Activated CD4-positive, alpha-beta T cell treated with anti-CD3 and anti-CD28 coated beads, Interleukin-2, amount 10 ng/mL, durations not matched to agents 24 days and 14 days (primary cell): ENCODE measurements at places on chromosomes 12 and 14. TPM values are rescaled to one million over a fixed set of nuclear protein-coding genes. Genes with fewer than 3 reads are reported as not detected.

The TMPRSS12 gene
- total RNA-seq = not detected in 2 replicates

DNA sequence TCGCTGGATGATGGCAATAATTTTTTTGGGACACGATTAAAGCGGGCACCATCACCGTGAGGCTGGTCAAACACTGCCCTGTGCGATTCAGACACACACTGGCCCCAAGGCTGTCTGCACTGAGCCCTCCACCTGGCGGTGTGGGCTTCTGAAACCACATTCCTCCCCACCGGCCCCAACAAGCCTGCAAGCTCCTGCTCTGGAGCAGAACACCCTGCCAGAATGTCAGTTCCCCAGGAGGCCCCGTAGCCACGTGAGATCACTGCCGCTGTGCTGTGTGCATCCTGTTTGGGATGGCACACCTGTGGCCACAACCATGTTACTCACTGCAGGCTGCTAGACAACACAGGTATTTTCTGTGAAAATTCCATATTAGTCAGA, 7.9 kb downstream of the GSC start:
- DNase-seq = no peak

- no peak for DNase-seq
Observed at GRCh38 chr12:50926415-50926814, 25.9 kb upstream of the HIGD1C start.

GRCh38 chr14:37474191-37474590, 120.9 kb downstream of the FOXA1 start:
- no peak for DNase-seq

- no peak for DNase-seq
Observed at GRCh38 chr12:3705354-3705675, 47.6 kb downstream of the CRACR2A start.

DNA sequence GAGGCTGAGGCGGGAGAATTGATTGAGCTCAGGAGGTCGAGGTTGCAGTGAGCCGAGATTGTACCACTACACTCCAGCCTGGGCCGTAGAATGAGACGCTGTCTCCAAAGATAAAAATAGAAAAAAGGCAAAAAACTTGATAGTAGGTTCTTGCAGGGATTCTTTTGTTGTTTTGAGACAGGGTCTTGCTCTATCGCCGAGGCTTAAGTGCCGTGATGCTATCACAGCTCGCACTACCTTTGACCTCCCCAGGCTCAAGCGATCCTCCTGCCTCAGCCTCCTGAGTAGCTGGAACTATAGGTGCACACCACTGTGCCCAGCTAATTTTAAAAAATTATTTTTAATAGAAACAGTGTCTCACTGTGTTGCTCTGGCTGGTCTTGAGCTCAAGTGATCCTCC, 4.7 kb downstream of the GOLGA5 start:
- no peak for DNase-seq

DNA sequence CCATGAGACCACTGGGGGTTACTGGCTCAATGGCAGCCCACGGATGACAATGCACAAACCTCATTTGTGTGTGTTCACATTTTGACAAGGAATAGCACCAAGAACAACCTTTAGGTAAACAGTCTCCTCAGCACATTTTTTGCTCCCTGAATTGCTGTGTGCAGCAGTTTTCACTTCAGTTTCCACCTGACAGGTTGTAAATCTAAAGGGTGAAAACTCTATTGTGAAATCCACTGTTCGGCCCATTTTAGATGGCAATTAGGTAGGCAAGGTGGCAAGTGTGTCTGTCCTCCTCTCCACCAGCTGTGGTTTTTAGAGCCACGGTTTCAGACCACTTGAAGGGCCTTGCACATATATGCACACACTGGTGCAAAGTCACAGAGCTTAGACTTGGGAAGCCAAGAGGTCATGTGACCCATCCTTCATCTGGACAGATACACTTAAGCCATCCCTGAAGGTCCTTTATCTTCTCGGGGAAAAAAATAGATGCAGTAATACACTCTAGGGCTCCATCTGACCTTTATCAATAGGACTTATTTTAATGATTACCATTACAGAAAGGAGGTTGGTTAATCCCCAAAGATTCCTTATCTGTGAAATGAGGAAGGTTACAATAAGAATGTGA, 23.2 kb downstream of the HAL start:
- DNase-seq = no peak

The CHPT1 gene
- 13.9 and 15.3 TPM in 2 replicates for total RNA-seq

DNA sequence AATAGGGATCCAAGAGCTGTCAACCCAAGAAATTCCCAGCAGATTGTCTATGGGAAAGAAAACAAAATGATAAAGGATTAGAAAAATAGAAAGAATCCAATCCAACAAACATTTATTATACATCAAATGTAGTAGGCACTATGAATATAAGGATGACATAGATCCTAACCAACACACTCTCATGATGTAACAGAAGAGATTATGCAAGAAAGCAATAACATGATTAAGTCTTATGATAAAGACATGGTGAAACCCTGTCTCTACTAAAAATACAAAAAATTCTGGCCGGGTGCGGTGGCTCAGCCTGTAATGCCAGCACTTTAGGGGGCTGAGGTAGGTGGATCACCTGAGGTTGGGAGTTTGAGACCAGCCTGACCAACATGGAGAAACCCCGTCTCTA, 2.7 kb downstream of the MED6 start:
- DNase-seq = no peak

- DNase-seq = peak; percentile 92
Observed at GRCh38 chr14:101965181-101965544, 790 bp downstream of the DYNC1H1 start.

DNA sequence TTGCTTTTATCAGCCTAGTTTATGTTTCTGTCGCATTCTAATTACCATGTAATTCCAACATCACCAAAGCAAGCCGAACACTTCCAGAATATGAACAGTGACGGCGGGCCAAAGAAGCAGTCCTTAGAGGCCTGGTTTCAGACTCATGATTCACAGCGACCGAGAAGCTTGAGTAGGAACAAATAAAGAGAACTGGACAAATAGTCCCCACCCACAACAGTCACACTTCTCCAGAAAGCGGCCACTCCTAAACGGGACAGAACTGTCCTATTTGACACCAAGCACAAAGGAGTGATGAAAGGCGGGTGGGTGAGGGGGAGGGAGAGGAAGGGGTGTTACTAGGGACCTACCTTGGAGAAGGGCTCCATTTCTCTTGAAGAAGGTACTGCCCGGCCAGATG, 136.4 kb downstream of the FOXN3 start:
- no peak for DNase-seq

The KRT79 gene
- total RNA-seq = 0.33 TPM in 1 of 2 replicates, not detected in the other

DNA sequence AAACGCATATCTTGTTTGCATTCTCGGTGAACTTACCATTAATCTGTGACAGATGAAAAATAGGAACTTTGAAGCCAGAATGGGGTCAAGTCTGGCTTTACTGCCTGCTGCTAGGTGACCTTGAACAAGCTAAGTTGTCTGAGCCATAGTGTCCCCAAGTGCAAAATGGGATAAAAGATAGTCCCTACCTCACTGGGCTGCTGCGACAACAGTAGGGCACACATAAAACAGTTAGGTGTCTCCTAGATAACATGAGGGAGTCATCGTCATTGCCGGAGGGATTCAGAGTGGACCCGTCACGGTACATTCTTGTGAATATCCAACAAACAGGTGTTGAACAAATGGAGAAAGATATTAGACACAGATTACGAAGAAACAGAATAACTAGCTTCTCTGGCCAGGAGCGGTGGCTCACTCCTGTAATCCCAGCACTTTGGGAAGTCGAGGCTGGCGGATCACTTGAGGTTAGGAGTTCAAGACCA, 71.2 kb downstream of the NINJ2 start:
- no peak for DNase-seq

DNA sequence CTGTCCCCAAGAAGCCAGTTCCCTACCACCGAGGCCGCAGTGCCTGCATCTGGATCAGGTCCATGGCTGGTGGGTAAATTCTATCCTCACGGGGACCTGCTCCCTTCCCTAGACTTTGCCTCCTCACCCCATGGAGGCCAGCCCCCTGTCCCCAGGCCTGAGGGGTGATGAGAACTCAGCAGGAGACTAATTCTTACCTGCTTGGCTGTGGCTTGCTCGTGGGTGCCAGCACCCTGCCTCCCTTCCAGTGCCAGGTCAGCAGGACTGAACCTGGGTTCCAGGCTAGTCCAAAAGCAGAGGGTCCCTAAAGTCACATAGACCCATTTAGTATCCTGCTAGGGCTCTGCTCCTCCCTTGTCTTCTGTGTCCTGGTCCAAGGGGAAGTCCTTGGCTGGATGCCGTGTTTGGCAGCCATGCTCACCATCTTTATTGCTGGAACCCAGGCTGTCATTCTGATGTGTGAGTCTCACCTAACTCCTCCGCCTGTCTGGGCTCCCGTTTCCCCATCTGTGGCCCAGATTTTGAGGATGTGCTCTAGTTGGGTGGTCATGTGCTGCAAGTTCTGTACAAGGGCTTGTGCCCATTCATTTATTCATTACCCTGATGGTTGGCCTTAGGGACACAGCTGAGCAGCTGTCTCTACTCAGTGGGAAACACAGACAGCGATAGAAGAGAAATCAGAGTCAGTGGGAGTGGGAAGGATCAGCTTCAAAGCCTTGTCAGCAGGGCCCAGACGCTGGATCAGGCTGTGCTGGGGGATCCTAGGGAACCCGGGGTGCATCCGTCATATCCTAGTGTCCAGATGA, 949 bp downstream of the PLBD2 start:
- DNase-seq = peak; percentile 61

GRCh38 chr14:56276108-56276507, 157.9 kb downstream of the PELI2 start:
- DNase-seq = no peak

- DNase-seq = no peak
Observed at GRCh38 chr14:88106377-88106776, 101.4 kb downstream of the GPR65 start.

The NTS gene
- not detected in 2 replicates for total RNA-seq

DNA sequence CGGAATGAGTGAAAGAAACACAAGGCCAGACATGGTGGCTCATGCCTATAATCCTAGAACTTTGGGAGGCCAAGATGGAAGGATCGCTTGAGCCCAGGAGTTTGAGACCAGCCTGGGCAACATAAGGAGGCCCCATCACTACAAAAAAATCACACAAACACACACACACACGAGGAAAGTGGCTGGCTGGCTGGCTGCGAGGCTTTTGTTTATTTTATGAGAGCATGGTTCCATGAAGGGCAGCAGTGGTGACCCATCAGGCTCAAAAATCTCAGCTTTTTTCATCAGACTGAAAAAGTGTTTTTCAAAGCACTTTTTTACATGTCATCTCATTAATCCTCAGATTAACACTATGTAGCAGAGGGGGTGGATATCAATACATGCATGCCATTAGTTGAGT, 27.7 kb downstream of the VDR start:
- no peak for DNase-seq

DNA sequence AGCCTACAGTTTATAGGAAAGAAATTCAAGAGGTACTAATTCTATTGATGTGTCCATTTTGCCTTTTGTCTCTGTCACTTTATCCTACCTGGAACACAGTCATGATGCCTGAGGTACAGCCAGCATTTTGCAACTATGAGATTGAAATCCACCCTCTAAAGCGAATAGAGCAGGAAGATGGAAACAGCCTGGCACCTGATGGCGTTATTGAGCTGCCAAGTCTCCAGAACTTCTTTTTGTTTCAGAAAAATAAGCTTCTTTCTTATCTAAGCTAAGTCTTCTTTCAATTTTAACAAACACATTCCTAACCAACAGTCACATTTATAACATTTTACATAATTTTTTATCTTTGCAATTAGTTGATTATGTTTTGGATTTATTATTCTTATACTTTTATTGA, 182.1 kb downstream of the PAWR start:
- no peak for DNase-seq

DNA sequence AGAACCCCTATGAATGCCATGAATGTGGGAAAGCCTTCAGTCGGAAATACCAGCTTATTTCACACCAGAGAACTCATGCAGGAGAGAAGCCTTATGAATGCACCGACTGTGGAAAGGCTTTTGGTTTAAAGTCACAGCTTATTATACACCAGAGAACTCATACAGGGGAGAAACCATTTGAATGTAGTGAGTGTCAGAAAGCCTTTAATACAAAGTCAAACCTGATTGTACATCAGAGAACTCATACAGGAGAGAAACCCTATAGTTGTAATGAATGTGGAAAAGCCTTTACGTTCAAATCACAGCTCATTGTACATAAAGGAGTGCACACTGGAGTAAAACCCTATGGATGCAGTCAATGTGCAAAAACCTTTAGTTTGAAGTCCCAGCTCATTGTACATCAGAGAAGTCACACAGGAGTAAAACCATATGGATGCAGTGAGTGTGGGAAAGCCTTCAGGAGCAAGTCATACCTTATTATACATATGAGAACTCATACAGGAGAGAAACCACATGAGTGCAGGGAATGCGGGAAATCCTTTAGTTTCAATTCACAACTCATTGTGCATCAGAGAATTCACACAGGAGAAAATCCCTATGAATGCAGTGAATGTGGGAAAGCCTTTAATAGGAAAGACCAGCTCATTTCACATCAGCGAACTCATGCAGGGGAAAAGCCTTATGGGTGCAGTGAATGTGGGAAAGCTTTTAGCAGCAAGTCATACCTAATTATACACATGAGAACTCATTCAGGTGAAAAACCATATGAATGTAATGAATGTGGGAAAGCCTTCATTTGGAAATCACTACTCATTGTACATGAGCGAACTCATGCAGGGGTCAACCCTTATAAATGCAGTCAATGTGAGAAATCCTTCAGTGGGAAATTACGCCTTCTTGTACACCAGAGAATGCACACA, 22.3 kb downstream of the ZNF268 start:
- DNase-seq = no peak

GRCh38 chr12:98612696-98613334, 19.3 kb downstream of the SLC25A3 start:
- no peak for DNase-seq
